ENCODE measurements at places on chromosomes 7 and 10.
A peak's percentile ranks its signal among the peaks of the same experiment; 100 is the strongest.

- peak; percentile 63 for DNase-seq
Measured at GRCh38 chr7:100874300-100874576, 665 bp upstream of the SRRT start.

DNA sequence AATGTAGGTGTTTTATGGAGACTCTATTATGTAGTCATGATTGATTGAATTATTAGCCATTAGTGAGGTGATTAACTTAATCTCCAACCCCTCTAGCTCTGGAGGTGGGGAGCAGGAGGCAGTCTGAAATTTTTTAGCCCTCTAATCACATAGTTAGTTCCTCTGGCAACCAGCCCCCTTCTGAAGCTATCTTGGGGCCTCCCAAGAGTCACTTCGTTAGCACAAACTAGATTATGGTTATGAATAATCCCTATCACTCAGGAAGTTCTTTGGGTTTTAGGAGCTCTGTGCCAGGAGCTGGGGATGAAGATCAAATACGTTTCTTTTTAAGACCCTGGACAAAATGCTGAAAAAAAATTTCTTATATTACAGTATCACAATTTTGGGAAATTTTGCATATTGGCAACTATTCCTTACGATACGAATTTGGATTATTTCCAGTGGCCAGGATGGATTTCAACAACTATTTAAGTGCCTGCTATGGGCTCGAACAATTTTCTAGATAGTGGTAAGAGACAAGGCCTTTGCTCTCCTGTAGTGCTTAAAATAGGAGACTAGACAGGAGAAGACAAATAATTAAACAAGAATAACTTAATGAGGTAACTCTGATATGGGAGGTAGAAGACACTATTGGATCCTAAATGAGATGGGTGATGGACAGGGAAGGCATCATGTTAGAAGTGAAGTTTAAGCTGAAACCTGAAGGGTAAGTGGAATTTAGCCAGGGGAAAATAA is 52.9 kb downstream of the BTAF1 start:
- DNase-seq, result no peak

GRCh38 chr7:92417913-92418312 is 29.4 kb upstream of the GATAD1 start:
- no peak for DNase-seq

GRCh38 chr7:4169455-4169854 is 512.6 kb upstream of the FOXK1 start:
- DNase-seq, result no peak

GRCh38 chr7:40622941-40623501 is 488.2 kb downstream of the SUGCT start:
- DNase-seq, result no peak

DNA sequence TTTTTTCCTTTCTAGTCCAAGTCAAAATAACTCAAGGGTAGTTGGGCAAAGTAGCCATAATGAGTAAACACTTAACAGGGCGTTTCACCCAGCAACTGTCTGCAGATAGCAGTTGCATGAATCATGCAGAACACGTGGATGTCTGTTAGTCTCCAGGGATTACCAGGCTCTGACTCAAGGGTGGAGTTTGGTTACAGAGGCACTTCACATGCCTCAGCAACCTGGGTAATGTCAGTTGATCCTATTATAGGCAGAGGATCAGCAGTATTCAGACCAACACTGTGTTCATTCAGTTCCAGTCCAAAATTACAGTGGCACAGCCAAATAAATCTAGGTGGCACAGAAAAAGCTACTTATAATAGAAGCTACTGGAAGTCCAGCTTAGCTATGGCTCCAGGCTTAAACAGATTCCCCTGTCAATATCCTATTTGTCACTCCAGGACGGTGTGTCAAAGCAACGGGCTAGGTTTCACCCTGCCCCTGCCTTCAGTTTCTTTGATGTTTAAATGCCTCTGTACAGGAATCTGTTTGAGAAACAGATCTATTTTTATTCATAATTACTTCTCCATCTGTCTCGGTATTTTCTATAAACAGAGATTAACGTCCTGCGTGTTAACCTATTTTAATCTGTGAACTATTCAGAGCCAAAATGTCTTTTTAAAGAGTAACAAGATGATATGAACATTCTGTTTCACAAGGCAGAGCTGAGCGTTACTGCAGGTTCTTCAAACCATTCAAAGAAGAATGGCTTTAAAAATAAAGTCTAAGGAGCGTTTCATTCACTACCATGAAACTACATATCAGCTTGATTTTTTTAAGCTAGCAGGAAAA is 162.6 kb upstream of the AKR1E2 start:
- DNase-seq, result no peak

DNA sequence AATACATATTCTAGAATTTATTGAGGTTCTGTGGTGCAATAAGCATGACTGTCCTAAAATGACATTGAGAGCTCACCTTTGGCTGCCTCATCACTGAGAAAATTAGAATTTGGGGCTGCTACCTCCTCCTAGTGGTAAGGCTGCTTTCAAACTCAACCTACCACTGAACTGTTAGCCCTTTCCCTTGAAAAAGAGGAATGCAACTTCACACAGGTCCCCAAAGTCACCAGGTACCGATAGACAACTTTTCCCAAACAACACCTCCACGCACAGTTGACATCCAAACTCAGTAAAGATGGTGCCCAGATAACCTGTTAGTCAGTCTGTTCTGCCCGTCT is 75.9 kb upstream of the SCIN start:
- no peak for DNase-seq

DNA sequence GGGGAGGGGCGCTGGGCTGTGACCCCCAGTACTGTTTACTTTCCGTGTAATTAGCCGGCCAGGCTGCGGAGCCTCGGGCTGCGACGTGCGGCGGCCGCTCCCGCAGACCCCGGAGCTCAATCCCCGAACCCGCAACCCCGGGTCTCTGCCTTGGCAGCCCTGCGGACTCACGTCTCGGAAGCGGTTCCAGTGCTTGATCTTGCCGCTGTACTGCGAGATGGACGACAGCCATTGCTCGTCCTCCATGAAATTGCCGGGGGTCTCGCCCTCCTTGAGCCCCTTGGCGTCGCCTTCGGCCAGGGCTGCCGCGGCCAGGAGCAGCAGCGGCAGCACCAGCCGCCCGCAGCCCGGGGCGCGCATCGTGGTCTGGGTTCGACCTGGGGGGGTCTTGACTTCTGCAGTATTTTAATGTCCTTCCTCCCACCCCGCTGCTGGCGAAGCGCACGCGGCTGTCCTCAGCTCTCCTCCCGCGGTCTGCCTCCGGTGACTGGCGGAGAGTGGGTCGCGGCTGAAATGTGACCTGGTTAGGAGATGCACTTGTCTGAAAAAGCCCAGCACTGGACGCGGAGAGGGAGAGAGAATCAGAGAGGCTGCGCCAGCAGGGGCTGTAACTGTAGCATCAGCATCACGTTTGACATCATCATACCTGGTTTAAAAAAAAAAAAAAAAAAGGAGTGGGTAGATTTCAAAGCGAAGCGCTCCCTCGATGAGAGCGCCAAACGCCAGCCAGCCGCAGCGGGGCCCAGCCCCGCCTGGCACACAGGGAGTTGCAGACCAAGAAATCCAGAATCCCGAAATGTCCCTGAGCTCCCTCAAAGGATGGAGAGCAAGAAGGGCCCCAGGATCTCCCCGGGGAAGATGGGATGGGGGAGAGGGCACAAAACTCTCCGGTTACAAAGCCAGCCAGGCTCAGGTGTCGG is at the start of gene SPOCK2:
Gene SPOCK2 (minus strand): TSS at position 583 of the 920 bp plus-strand sequence. CDS start 223 bp downstream, at position 360.
- DNase-seq, result peak; percentile 85

- peak; percentile 81 for DNase-seq
Measured at GRCh38 chr10:100510533-100511308, 8.9 kb downstream of the SEC31B start.

GRCh38 chr7:151206914-151207313 is 3.4 kb downstream of the H2BK1 start:
- DNase-seq, result no peak

DNA sequence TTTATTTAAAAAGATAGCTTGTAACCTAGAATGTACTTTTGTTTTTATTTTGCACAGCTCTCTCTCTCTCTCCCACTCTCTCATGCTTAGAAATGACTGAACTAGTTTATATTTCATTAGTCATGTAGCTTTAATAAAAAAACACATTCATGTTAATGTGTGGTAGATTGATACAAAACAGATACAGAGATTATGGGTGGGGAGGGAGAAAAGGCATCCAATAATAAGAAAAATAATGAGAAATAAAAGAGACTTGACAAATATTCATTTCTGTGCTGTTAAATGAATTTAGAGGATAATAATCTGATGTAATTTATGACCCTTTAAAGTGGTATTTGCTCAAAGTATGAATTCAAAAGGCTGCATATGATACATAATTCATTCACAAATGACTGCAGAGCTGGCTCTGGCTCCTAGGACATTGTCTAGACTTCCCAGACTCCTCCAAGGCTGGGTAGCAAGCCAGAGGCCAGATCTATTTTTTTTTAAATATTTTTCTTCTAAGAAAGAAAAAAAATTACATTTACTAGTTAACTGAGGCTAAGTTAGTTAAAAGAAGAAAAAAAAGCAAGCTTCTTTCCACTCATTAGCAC is 105.7 kb upstream of the DNAJB12 start:
- no peak for DNase-seq

DNA sequence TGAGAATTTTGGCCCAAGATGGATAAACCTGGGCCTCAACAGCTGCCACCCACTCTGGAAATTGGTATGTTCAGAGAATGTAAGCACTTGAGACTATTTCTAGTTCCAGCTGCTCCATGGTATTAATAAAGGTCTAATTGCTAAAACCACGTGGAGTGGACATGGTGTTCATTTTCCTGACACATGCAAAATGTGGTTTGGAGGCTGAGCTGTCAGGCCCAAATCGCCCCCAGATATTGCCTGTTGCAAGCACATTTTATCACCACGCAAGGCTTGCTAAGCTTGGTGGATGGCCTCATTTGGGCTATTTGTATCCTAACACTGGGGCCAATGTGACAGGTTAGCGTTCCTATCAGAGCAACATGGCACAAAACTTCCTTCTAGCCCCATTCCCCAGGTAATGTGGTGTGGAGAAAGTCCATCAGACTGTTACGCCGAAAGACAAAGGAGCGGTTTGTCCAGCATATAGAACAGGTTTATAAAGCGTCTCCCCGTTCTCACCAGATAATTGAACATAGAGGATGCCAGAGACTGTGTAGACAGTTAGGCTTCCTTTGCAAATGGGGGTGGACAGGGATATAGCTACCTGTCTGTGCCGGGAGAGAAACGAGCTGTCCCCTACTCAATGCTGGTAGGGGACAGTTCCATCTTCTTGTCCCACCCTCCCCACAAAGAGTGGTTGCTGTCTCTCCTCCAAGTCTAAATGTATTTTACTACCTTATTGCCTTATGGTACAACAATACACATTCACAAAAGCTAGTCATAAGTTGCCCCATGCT is 78.0 kb upstream of the ANKRD1 start:
- no peak for DNase-seq

- no peak for DNase-seq
Measured at GRCh38 chr7:101232141-101232850, 5.3 kb downstream of the CLDN15 start.

DNA sequence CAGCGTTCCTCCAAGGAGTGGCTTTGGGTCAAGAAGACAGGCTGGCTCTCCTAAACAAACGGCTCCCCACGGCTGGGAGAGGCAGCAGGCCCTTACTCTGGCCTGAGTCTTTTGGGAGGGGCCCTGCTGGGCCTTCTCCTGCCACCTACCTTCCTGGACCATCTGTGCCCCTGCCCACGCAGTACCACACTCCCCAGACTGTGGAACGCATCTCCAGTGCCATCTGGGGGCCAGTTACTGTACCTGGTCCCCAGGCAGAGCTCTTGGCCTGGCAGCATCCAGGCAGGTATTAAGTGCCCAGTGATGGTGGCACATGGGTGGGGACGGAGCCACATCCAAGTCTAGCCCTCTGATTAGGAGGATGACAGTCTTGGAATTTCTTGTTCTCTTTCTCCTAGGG is 14.4 kb downstream of the ALKBH4 start:
- peak; percentile 73 for DNase-seq

DNA sequence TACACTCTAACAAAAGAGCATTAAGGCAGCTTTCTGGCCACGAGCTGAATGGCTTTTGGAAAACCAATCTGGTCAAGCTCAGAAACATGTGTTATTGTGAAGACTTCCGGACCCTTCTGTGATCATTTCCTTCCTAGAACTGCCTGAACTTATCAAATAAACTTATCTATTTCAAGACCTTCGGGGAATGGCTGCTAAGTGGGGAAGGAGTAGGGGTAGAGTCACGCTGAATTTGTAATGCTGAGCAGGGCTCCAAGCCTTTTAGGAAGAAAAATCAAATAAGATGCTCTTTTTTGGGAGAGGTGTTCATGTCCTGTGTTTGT is 56.6 kb downstream of the PAPSS2 start:
- DNase-seq, result no peak

DNA sequence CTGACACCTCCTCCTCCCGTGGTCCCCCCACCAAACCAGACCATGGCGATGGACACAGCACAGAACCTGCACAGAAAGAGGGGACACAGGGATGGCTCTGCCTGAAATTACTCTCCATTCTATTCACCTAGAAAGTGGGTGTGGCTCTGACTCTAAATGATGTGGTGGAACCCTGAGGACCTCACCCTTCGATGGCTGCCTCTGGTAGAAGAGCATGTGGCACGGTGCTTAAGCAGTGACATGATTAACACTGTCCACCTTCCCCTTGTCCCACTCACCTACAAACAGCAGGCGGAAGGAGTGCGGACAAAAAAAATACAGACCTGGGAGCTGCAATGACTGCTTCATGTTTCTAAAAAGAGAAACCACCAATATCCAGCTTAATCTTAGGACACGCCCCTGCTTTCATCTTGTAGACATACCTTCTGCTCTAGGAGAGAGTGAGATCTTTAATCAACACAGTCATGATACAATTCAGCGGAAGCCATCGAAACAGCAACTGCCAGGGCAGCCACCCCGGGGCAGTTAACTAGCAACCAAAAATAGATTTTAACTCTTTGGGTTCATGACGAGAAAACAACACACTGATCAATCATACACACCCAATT is 11.4 kb downstream of the JCAD start:
- no peak for DNase-seq

DNA sequence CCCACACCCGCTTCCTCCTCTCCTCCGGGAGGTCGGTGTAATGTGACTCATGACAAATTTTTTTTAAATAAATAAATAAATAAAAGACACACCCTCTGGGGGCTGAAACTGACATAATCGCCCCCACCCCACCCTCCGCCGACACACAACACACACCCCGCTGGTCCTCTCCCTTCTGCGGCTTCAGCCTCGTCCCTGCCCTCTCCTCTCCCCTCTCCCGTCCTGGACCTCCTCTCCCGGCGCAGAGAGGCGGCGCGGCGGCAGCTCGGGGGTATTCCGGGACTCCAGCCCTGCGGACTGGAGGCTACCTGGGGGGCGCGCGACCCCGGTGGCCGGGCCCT is 686 bp downstream of the ABI1 start:
- DNase-seq, result no peak

Data from activated CD8-positive, alpha-beta memory T cell treated with anti-CD3 and anti-CD28 coated beads for 24 hours (primary cell).